ENCODE measurements at places on chromosomes 5 and 9.

DNA sequence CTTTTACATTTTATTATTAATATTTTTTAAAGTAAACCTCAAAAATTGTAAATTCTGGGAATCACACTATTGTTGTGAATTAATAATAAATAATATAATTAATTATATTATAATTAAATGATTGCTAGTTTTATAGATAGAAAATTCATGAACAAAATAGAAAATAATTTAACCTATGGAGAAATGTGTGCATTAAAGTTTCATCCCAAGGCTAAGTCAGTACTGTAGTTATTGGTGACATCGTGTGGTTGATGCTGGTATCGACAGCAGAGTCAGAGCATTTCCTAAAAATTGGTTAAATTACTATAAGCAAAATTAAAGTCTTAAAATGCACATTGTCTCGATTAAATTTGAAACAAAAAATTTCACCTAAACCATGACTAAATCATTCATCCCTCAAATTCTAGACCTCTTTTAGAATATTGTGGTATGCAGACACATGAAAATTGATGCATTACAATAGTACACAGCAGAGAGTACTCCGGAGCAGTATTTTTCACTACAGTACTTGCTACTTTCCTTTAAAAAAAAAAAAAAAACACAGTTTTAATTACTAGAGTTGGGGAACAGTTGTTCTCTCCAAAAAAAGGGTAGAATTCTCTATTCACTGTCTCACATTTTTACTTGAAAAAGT, 73.9 kb downstream of the RORB start:
- DNase-seq: peak; percentile 62

GRCh38 chr5:150500328-150500841, 7.5 kb upstream of the NDST1 start:
- DNase-seq: peak; percentile 38

GRCh38 chr5:169182797-169183196, 118.1 kb downstream of the SLIT3 start:
- DNase-seq: no peak

- no peak for DNase-seq
Measured at GRCh38 chr5:100464418-100464817, 70.8 kb upstream of the FAM174A start.

GRCh38 chr5:136040746-136041415, 12.1 kb downstream of the TGFBI start:
- DNase-seq: no peak

GRCh38 chr5:176180781-176181180, 57.4 kb upstream of the SIMC1 start:
- no peak for DNase-seq

- DNase-seq: peak; percentile 69
Measured at GRCh38 chr9:72586388-72587130, 65.2 kb downstream of the TMC1 start.

GRCh38 chr5:36301858-36302603, at the start of gene RANBP3L:
RANBP3L (minus strand) TSS chr5:36301902; CDS start chr5:36301416, 486 bp downstream.
- DNase-seq: peak; percentile 37

GRCh38 chr5:168317521-168318147, 26.2 kb downstream of the WWC1 start:
- DNase-seq: no peak

DNA sequence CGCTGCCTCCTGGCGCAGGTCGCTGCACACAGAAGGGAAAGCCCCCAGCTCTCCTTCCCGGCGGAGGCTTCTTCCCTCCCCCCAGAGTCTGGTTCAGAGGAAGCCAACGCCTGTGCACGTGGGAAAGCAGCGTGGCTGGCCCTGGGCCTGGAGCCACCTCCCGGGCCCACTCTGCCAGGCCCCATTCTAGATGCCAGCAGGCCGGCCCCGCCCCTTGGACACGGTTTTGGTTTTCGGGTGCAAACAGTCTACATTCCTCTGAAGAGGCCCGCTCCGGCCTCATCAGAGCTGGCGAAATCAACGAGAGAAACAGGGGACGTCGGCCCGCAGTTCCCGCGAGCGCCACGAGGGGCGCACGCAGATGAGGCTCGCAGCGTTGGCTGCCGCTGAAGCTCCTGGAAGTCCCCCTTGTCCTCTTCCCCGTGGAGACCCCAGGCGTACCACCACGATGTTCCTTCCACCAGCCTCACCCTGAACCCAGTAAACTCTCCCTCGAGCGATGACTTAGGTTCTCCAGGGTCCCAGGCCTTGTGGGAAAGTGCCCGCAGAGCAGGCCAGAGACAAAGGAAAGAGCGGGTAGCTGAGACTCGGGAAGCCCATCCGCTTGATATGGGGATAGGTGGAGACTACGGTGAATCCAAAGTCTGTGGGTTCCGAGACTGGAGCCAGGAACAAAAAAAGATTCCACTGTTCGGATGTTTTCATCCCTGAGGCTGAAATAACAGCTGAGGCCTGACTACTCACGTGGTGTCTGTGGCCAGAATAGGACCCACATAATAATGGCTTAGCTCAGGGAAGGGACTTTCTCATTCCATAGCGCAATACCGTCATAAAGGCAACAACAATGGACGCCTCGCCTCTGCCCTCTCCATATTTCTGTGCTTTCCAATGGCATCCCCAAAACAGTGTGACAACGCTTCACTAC, 64.2 kb downstream of the KLF4 start:
- DNase-seq: peak; percentile 76

GRCh38 chr5:173826428-173827350, 61.5 kb upstream of the CPEB4 start:
- no peak for DNase-seq

- no peak for DNase-seq
Measured at GRCh38 chr9:134287591-134288491, 38.4 kb upstream of the RXRA start.

- DNase-seq: no peak
Measured at GRCh38 chr5:160641405-160641804, 210.6 kb downstream of the ATP10B start.

DNA sequence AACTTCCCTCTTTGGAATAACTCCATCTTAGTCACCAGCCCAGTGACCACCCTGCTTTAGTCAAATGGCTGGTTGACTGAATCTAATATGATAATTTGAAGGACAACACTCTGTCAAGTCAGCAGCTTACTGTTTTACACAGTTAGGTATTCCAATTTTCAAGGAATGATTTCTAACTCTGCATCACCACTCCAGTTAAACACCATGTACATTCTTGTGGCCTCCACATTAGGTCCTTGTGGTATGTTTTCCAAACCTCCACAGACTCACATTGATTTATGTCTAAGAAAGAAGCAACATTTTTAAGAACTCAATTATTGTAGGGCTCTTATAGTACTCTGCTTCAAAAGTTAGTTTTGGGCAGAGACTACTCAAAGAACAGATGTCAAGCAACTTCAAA, 110.7 kb downstream of the TLE1 start:
- no peak for DNase-seq

DNA sequence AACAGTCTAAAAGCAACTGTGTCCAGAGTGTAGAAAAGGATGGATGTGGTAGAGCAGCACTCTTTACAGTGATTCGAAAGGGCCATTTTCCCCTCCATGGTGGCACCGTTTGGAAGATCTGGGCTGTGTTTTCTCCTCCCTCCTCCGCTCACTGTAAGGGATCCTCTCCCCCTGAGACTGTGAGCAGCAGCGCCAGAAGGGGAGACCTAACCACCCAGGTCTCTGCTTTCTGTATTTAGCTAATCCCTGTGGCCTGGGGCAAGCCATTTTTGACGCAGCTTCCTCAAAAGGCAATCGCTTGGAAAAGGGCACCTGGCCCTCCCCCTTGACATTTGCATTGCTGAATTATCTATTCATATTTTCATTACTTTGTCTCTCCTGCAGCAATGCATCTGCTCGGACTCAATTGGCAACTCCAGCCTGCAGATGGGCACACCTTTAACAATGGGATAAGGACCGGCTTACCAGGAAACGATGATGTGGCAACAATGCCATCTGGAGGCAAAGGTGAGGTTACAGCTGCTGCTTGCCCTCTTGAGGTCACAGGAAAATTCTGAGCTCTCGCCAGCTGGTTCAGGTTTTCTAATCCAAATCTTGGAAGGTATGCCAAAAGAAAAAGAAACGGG, 244.3 kb upstream of the WWC1 start:
- DNase-seq: peak; percentile 41

DNA sequence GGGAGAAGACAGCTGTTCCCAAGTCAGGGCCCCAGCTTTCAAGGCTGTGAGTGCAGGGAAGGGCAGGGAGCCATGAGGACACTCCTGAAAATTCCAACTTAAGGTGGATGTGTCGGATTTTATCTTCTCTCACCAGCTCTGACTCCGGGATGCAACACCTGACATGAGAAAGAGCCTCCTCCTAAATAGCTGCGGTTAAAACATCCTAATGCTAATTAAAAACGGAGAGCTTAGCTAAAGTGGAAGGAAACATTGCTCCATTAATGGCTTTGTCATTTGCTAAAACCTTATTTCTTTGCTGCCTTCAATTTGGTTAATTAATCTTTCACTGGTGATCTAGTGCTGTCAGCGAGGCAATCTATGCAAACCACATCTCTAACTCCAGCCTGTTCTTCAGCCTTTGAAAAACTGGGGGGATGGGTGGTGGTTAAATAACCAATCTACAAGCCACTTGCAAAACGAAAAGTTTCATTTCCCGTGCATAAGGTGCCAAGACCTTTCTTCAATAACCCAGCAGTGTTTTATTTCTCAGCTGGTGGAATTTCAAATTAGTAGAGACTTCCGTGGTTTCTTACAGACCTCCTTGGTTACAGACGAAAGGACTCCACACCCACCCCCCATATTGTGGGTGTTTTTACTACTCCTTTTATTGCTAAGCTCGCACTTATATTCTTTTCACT, 379.6 kb downstream of the MLLT3 start:
- peak; percentile 54 for DNase-seq

GRCh38 chr9:136342181-136343120, 15.1 kb downstream of the GPSM1 start:
- peak; percentile 96 for DNase-seq

DNA sequence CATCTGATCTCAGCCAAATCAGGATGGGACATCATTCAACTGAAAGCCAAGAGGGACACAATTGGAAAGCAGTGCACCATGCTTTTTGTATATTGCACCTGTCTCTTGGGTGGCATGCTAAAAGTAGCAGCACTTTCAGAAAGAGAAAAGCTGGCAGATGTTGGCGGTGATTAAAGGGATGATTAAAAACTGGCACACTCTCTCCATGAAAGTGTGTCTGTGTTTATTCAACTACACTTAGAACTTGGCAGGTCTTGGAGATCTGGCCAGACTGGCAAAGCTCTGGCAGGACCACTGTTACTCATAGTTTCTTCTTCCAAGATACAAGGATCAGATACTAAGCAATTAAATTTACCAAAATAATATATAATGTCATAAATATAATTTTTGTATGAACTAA, 112.9 kb upstream of the ELAVL2 start:
- DNase-seq: no peak

DNA sequence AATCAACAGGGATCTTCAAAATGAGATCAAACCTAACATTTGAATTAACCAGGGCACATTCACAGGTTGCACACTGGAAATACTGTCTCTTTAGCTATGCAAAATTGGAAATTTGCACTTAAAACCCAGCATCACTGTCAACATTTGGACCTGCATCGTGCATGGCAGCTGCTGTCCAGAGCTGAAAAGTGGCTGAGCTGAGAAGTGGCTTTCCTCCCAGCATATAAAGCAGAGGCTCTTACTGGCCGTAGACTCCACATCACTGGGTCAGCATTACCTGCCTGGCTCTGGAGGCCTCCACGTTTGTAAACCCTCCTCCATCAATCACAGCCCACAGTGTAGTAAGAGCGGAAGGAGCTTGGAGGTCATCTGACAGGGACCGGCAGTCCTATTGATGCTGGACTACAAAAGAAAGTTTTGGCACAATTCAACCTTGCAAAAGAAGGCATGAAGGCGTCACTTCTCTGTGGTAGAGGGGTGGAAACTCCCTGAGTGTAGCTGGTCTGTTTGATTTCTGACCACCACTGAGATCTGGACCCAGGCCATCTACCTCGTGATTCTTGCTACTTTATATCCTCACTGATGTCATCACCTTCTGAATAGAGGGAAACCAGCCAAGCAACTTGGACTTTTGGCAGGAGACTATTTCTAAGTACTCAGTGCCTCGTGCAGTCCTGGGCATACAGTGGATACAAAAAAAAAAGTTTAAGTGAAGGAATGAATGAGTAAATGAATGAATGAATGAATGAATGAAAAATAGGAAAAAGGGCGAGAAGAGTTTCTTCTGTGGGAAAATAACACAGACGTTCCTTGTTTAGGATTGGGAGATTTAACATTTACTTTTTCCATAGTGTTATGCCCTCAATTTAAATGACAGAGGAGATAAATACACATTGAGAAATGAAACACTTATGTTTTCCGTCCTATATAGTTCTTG, 14.8 kb downstream of the RASEF start:
- no peak for DNase-seq

DNA sequence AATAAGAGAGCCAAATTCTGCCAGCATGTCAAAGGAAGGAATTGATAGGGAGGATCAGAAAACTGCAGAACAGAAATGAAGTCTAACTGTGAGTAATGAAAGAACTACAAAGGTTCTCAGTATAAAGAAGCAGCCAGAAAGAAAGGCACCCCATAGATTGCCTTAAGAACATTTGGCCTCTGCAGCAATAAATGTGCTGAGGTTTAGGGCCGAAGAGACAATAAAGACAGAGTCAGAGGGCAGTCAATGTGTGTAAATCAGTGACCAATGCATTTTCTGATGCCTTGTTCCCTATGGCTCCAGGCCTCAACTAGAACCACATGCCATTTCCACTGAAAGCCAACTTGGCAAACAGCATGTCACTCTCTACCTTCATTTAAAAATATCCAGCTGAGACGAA, 281.0 kb downstream of the HINT1 start:
- no peak for DNase-seq

GRCh38 chr5:67432606-67433005, 236.0 kb upstream of the CD180 start:
- no peak for DNase-seq

GRCh38 chr5:145568581-145568980, 266.6 kb downstream of the PRELID2 start:
- DNase-seq: no peak

DNA sequence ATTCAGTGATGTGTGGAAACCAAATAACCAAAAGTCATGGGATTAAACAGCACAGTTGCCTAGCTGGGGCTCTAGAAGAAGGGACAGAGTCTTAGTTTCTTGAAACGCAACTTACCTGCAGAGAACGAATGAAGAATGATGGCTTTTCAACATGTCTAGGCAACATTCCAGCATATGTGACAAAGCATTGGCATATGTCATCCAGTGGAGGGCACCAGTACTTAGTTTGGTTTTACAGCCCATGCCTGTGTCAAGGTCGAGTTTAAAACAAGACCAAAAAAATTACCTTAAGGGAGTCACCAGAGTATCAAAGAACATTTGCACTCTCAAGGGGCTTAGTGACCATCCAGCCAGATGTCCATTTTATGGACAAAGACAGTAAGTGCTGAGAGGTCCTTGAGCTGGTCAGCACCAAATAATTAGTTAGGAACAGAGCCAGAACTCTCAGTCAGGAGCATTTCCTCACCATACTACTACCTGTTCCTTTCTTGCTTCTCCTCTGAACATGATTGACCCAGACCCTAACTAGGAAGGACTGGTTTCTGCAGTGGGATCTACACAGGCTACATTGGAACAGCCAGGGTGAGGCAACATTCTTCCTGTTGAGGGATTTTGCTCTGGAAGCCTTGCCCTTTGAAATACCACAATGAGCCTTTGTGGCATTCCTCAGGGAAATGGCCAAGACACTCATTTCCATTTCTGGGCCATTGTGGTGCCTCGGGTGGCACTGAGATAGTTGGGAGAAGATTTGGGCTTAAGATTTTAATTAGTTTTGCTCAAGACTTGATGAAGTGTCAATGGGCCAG, 75.4 kb upstream of the ANKH start:
- peak; percentile 71 for DNase-seq
